CD4-positive, alpha-beta T cell treated with Interleukin-1 beta for 1 hour (primary cell): ENCODE measurements at places on chromosomes 3 and 15.
A peak's percentile ranks its signal among the peaks of the same experiment; 100 is the strongest.

GRCh38 chr3:187188931-187189330 is 8.4 kb upstream of the RTP1 start:
- no peak for DNase-seq

GRCh38 chr3:197064771-197065170 is 35.2 kb upstream of the MELTF start:
- no peak for DNase-seq

GRCh38 chr15:101496198-101496986 is 6.9 kb upstream of the PCSK6 start:
- DNase-seq: no peak

DNA sequence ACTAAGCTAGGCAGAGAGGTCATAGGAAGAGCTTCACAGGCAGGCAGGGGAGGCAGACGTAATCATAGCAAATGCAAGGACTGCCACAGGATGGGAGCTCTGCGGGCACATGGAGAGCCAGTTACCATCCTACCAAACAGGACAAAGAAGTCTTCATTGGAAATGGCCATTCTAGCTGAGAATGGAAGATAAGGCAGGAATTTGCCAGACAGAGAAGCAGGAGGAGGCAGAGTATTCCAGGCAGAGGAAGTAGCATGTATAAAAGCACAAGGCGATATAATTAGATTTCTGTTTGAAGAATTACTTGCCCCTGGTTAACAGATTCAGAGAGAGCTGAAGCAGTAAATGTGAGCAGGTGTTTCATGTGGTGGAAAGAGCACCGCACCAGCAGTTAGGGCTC is 3.5 kb upstream of the SEMA5B start:
- no peak for DNase-seq

DNA sequence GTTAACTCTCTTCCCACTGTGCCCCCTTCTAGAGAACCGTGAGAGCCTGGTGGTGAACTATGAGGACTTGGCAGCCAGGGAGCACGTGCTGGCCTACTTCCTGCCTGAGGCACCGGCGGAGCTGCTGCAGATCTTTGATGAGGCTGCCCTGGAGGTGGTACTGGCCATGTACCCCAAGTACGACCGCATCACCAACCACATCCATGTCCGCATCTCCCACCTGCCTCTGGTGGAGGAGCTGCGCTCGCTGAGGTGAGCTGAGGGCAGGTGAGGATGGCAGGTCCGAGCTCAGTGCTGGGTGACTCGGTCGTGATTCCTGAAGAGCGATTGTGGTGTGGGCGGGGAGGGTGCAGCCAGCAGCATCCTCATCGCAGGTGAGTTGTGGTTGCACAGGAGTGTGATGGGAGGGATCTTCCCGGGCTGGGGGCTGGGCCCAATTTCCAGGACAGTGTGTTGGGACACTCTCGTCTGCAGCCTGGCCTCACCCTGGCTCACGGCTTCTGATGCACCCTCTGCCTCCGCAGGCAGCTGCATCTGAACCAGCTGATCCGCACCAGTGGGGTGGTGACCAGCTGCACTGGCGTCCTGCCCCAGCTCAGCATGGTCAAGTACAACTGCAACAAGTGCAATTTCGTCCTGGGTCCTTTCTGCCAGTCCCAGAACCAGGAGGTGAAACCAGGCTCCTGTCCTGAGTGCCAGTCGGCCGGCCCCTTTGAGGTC is 8.0 kb downstream of the MCM2 start:
- no peak for DNase-seq

DNA sequence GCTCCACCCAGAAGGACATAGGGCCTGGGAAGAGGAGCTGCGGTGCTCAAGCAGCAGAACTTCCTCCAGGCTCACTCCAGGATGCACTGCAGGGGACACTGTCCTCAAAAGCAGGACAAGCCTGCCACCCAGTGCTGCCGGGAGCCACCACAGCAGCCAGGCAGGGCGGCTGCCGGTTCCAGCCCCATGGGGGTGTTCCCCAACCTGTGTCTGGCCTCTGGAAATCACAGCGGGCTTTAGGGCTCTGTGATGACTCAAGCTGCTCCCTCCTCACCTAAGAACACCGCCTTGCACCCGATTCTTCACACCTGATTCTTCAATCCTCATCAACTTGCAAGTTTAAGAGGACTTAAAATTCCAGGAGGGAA is 71.9 kb upstream of the SLC6A11 start:
- DNase-seq: no peak

DNA sequence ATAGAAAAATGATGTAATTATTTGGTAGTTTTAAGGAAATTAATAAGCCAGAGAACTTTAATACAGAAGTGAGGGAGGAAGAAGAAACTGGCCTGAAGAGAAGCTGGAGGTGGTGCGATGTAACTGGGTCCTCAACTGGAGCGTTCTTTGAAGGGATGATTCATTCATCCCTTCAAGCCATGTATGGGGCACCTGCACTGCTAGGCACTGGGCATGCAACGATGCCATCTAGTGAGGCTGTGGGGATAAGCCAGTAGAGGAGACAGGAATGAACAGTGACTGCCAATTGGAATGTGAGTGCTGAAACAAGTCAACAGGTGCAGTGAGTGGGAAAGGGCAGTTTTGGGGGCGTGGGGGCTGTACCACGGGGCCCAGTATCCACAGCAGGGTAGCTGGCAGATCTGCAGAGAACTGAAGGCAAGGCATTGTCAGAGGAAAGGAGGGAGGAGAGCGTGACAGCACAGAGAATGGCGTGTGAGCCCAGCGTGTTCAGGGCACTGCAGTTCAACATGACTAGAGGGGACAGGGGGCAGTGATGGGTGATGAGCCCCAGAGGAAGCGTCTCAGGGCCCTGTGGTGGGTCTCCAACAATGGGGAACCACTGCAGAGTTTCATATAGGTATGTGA is 3.8 kb upstream of the KIF23 start:
- DNase-seq: no peak

GRCh38 chr3:128011140-128011539 is 41.1 kb upstream of the SEC61A1 start:
- peak; percentile 0 for DNase-seq

DNA sequence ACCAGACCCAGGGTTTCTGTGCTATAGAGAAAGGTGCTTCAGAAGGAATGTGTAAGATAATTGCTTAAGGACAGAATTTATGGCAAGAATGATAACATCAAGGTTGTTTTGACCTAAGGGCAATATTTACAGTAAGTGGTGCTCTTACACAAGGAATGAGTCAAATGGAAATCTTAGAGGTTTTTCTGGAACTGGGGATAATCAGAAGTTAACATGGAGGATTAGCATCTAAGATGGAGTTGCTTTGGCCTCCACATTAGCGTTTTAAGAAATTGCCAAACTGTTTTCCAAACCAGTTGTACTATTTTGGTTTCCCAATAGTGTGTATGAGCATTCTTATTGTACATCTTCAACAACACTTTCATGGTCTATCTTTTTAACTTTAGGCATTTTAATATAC is 3.1 kb downstream of the WDR93 start:
- DNase-seq: no peak
